ENCODE measurements at places on chromosomes 12 and 14.
A peak's percentile ranks its signal among the peaks of the same experiment; 100 is the strongest.

- DNase-seq, result no peak
These were observed 332 bp upstream of the TBC1D30 start for GRCh38 chr12:64824130-64824499.

- DNase-seq, result no peak
These were observed 60.8 kb upstream of the REP15 start for GRCh38 chr12:27635349-27635972.

- DNase-seq, result no peak
These were observed 5.8 kb downstream of the NUMB start for GRCh38 chr14:73452341-73453186.

GRCh38 chr14:23483236-23483854, 13.8 kb downstream of the NGDN start:
- DNase-seq, result no peak

DNA sequence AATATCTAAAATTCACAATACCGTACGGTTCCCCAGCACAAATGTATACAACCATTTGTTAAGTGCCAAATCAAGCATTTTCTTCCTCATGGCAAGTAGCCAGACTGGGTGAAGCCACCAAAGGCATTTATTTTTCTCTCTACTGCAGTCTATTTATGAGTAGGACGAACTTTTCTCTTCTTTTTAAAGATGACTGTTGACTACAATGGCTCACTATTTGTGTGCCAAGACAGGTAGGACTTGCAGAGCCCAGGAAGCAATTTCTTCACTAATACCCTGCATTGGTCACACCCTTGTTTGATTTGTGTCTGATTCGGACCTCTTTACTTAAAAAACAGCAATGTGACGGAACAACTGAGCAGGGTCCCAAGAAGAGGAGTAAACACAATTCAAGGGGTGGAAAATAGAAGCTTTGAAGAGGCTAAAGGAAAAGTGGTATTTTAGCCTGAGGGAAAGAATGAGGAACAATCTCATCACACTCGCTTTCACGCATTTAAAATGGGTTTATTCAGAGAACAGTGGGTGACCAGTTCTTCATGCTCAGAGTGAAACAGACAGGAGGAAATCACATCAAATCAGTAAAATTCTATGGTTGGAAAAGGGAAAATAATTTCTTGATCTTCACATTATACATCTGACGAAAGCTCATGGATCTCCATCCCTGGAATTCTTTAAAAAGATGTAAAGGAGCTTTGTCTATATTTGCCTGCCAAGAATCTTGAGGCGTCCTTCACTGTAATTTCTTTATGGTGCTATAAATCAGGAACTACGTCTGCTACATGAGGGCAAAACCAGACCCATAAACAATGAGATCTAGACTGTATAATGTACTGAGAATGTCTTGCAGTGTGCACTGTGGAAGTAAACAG, 183.8 kb downstream of the PPM1H start:
- DNase-seq, result no peak

GRCh38 chr14:24741871-24742270, 107.9 kb upstream of the GZMB start:
- no peak for DNase-seq

GRCh38 chr12:58765076-58765475, 155.2 kb downstream of the LRIG3 start:
- DNase-seq, result no peak

GRCh38 chr14:71911669-71912068, 20.6 kb upstream of the RGS6 start:
- DNase-seq, result no peak

DNA sequence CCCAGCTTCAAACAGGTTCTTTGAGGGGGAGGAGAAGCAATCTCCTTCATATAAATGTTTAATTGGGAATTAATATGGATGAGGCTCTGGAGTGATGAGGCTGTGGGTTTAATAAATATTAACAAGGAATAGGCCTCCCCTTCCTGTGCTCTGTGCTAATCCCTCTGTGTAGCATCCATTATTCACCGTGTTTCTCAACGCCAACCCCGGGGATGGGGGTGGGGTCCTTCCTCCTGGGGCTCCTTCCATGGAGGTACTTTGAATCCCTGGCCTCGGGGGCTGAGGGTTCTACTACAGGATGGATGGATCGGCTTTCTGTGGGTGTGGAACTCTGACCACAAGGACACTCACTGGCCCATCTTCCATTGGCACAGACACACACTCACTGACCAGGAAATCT, 34.9 kb upstream of the TMEM179 start:
- no peak for DNase-seq

GRCh38 chr12:66779466-66779865, 100.6 kb upstream of the GRIP1 start:
- DNase-seq, result no peak

- DNase-seq, result peak; percentile 54
These were observed 15.7 kb downstream of the PTGER2 start for GRCh38 chr14:52329678-52330369.

DNA sequence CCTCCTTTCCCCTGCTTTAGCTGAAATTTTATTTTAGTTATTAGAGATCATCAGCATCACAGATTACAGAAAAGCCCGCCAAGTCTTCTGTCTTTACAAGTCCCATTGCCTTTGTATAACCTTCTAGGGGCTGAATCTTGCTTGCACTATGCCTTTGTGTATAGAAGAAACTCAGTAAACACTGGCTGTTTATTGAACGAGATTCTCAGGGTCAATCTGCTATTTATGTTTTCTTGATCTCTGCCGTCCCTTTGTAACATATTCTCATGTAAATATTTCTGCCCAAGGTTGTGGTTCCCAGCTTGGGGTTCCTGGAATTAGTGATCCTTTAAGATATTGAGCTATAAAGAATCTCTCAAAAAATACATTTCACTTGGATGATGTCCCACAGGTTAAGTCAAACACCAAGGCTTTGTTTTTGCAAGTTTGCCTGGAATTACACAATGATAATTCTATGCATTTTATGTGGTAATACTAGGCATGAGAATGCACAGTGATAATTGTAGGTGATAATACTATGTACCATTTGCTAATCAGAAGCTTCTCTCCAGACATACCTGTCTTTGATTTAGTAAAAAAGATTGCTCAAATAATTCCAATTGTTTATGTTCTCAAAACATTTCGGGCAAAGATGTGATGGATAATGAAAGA, 40.6 kb upstream of the FGF6 start:
- no peak for DNase-seq

DNA sequence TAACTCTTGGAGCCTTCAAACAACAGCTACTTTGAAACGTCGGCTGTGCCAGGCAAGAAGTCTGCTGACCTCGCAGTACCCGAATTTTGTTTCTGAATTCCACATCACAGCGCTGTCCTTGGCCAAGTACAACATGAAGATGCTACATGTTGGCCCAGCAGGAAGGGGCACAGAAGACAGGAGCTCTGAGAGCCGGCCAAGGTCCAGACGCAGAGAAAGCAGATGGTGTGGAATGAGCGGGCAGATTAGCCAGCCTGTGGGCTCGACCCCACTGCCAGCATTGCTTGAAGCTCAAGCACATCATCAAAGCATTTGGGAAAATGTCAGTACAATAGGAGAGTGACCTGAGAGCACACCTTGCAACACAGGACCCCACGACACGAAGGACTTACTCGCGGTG, 64.5 kb downstream of the FZD10 start:
- DNase-seq, result no peak

DNA sequence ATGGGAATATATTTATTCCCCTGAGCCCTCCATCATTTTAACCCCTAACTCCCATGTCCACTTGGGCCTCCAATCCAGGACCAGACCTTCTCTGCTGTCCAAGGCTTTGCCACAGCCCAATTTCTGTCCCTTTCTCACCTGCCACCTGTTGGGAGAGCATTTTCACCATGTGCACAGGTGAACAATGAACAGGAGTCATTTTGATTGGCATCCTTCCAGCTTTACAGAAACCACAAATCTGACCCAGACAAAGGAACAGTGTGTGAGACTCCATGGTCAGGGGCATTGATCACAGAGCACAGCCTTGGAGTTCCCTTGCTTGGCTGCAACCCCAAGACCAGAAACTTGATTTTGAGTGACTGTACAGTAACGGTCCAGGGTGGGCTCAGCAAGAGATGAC, 91.9 kb downstream of the CRACR2A start:
- no peak for DNase-seq

DNA sequence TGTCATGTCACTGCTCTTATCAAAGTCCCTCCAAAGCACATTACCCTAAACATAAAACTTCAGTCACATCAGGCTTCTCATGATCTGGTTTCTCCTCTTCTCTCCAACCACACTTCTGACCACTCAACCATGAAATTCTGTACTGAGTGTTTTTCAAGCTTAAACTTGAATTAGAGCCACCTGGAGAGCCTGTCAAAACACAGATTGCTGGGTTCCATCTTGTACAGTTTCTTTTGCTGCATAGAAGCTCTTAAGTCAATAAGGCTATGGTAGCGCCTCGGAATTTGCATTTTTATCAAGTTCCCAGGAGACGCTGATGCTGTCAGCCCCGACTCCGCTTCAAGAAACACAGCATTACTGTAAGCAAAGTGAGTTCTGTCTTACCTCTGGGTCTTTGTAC, 16.4 kb upstream of the SRRM4 start:
- DNase-seq, result no peak
